Activated T-helper 1 cell treated with anti-CD3 and anti-CD28 coated beads, Interleukin-12 subunit alpha, Interleukin-12 subunit beta, Interleukin-2, Interleukin-4 antibody, amounts not matched to agents 30 ng/mL and 10 ng/mL and 1 ng/mL, durations not matched to agents 14 hours and 24 hours and 36 hours (primary cell): ENCODE measurements at places on chromosomes 6 and 20. TPM values are rescaled to one million over a fixed set of nuclear protein-coding genes. Genes with fewer than 3 reads are reported as not detected.

OR2H2 gene
- not detected in 2 replicates for total RNA-seq

DNA sequence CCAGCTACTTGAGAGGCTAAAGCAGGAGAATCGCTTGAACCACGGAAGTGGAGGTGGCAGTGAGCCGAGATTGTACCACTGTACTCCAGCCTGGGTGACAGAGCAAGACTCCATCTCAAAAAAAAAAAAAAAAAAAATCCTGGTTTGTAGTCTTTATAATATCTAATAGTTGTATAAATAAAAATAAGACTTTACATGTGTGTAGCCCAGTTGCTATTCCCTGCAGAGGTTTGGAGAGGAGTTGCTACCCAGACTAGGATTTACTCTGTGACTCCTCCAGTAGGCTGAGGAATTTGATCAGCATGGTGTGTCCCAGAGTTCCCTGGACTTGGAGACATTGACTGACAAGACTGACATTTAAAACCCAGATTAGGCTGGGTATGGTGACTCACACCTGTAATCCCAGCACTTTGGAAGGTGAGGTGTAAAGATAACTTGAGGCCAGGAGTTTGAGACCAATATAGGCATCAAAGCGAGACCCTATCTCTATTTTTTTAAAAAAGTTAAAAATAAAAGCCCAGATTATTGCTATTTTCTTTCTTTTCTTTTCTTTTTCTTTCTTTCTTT is 10.2 kb downstream of the CHMP4B start:
- H3K27ac ChIP-seq: no peak overlapping the region
- peaks cover 15% of the 10 kb centered on the region for H3K36me3 ChIP-seq
- H3K27me3 ChIP-seq: no peaks in the 10 kb centered on the region
- DNase-seq: no peak
- H3K4me3 ChIP-seq: no peak overlapping the region
- peaks cover 60% of the 10 kb centered on the region for H3K4me1 ChIP-seq

- H3K4me1 ChIP-seq: no peaks in the 10 kb centered on the region
- DNase-seq: no peak
- peaks cover 8% of the 10 kb centered on the region for H3K27me3 ChIP-seq
- H3K27ac ChIP-seq: no peak overlapping the region
- no peak overlapping the region for H3K4me3 ChIP-seq
These were observed 33.3 kb upstream of the SASH1 start for GRCh38 chr6:148309301-148309700.

GRCh38 chr20:5745416-5746030 is 4.7 kb upstream of the SHLD1 start:
- no peak overlapping the region for H3K4me3 ChIP-seq
- H3K4me1 ChIP-seq: peaks cover 5% of the 10 kb centered on the region
- peaks cover 8% of the 10 kb centered on the region for H3K27me3 ChIP-seq
- no peak for DNase-seq
- peaks cover 3% of the 10 kb centered on the region for H3K36me3 ChIP-seq

- no peak for DNase-seq
- peaks cover 28% of the 10 kb centered on the region for H3K36me3 ChIP-seq
- no peaks in the 10 kb centered on the region for H3K27me3 ChIP-seq
- no peak overlapping the region for H3K4me3 ChIP-seq
- H3K27ac ChIP-seq: no peak overlapping the region
- H3K4me1 ChIP-seq: peaks cover 50% of the 10 kb centered on the region
These were observed 31.6 kb downstream of the GJA10 start for GRCh38 chr6:89925826-89926225.

DNA sequence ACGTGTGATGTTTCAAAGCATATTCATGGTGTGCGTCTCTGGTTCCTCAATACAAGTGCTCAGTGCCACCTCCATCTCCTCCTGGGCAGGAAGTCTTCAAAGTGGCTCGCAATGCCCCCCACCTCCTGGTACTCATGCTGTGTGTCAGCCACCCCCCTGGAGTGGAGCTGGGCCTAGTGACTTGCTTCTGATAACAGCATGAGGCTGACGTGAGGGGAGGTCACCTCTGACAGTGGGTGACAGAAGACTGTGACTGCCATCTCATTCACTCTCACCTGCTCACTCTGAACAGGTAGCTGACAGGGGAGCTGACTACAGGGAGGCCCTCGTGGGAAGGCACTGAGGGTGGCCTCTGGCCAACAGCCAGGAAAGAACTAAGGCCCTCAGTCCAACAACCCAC is 92.4 kb upstream of the NFATC2 start:
- H3K27ac ChIP-seq: peak overlapping the region; percentile 12
- no peak overlapping the region for H3K4me3 ChIP-seq
- H3K4me1 ChIP-seq: peaks cover 21% of the 10 kb centered on the region
- peaks cover 10% of the 10 kb centered on the region for H3K27me3 ChIP-seq
- no peaks in the 10 kb centered on the region for H3K36me3 ChIP-seq
